NCI-H1105 treated with DMSO at 0.1 percent for 48 hours (cell line): ENCODE measurements at places on chromosomes 11 and 22.

DNA sequence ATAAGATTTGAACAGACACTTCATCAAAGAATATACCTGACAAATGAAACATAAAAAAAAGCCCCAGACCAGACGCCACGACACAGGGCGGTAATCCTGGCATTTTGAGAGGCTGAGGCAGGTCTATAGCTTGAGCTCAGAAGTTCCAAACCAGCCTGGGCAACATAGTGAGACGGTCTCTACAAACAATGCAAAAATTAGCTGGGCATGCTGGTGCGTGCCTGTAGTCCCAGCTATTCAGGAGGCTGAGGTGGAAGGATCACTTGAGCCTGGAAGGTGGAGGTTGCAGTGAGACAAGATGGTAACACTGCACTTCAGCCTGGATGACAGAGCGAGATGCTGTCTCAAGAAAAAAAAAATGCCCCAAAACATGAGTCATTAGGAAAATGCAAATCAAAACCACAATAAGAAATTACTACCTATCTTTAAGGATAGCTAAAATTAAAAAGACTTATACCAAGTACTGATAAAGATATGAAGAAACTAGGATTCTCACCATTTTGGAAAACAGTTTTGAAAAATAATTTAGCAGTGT is 91.7 kb upstream of the GRAMD1B start:
- no peak for DNase-seq

DNA sequence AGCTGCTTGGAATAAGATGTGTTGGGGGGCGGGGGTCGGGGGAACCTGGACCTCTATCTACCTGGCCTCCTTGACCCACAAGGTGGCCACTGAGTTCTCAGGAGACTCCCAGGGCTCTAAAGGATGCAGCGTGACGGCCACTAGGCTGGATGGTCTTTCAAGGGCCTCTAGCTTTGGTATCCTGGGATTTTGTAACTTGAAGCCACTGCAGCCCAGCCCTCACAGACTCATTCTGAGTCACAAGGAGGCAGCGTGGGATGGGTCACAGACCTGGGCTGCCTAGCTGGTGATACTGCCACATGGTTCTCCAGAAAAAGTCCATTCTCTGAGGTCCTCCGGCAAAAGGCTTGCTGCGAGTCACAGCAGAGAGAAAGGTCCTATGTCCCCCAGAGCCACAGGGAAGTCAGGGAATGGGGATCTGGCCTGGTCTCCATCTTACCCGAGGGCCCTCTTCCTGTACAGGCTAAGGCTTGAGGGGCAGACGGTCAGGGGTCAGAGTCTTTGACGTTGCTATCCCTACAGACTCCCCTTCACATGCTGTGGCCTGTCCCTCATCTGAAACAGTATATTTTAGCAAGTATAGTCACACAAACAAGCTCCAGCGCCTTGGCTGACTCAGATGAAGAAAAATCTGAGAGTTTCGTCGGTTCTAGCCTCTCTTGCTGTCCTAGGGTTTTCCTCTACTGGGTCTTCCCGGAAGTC is 52.4 kb downstream of the KCNC1 start:
- DNase-seq, result no peak

DNA sequence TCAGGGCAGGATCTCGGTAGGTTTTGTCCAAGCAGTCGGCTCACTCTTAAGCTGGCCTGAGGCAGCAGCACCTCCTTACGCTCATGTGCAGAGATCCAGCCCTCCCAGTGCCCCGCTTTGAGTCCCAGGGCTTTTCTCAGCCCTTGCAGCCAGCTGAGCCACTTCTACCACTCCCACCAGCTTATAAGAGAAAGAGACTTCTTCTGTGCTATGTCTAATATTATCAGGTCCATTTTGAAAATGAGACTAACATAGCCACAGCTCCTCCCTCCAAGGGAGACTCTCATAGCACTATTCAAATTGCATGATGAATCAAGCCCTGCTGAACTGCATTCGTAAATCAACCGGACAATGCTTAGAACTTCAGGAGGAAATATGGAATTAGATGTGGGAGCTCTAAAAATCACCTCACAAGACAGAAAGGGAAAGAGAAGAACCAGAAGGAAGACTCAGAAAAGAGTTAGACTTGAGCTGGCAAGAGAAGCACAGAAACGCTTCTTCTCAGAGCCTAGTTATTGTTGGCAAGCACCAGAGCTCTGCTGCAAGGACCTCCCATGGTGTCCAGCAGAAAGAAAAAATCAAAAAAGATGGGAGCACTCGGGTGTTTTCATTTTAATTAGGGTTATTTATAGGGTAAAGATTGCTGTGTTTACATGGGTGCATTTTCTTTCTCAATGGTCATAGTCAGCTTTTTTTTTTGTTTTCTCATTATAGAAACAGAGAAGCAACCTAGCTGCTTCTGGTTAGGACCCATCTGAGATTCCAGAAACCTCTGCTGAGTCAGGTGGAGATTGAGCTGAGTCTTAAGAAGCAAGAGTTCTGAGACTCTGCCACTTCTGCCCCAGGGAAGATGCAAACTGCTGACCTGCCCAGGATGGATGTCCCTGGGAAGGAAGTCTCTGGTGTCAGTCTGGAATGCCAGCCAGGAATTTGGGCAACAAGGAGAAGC is 181.4 kb downstream of the ETS1 start:
- no peak for DNase-seq

DNA sequence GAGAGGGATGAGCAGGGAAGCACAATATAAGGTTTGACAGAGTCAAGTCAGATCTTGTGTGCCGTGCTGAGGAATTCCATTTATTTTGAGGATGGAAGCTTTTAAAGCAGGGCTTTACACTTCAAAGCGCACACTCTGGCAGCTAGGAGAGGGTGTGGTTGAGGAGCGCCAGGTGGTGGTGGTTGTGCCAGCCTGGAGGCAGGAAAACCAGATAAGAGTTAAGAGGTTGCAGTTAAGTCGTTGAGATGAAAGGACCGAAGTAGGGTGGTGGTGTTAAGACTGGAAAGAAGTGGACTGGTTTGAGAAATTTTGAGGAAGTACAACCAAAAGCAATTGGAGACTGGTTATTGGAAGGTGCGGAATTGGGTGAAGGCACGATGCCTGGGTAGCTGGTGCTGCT is 231.6 kb upstream of the TBCEL start:
- DNase-seq, result peak; percentile 10

- DNase-seq, result no peak
Measured at GRCh38 chr22:19168088-19168890, 10.2 kb downstream of the SLC25A1 start.

DNA sequence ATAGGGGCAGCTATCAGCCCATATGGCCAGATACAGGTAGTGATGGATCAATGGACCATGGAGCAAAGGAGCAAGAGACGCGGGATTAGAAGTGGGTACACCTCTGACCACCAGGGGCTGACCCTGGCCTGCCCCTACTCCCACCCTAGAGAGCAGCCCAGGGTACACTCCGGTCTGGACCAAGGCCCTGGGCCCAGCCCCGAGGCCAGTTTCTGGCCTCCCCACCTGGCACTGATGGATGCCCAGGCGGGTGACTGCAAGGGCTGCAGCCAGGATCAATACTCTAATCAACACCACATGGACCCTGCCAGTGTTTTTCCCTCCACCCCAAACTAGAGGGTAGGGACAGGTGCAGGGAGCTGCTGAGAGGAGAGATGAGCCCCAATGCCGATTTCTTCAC is 74.1 kb upstream of the NECTIN1 start:
- no peak for DNase-seq
